BJ (cell line): ENCODE measurements at places on chromosomes 12 and 14. TPM values are rescaled to one million over a fixed set of nuclear protein-coding genes. Genes with fewer than 3 reads are reported as not detected.

GRCh38 chr14:72643317-72643801 lies 250.5 kb downstream of the DPF3 start:
- DNase-seq = peak; percentile 94

GRCh38 chr12:81683881-81684280 lies 75.3 kb downstream of the PPFIA2 start:
- no peak for DNase-seq

GRCh38 chr12:129900306-129900705 lies 3.5 kb downstream of the TMEM132D start:
- DNase-seq = no peak

The DPPA3 gene
- not detected in 2 replicates for polyA plus RNA-seq

The KRT5 gene
- polyA plus RNA-seq = not detected in 2 replicates

DNA sequence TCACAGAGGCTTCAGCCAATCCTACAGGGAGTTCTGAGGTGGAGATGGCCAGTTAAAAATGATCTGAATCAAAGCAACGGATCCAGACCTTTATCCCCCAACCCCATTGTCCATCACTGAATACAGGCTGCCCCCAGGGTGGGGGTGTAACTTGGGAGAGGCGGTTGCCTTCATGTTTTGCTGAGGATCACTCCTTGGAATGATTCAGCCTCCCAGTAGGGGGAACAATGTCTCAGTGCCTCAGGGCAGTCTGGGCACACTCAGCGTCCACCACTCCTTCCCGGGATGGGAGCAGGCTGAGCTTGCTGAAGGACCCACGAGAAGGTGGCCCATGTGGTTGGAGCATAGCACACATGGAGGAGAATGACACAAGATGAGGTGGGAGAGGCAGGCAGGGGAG lies 60.2 kb downstream of the RFX4 start:
- DNase-seq = no peak

DNA sequence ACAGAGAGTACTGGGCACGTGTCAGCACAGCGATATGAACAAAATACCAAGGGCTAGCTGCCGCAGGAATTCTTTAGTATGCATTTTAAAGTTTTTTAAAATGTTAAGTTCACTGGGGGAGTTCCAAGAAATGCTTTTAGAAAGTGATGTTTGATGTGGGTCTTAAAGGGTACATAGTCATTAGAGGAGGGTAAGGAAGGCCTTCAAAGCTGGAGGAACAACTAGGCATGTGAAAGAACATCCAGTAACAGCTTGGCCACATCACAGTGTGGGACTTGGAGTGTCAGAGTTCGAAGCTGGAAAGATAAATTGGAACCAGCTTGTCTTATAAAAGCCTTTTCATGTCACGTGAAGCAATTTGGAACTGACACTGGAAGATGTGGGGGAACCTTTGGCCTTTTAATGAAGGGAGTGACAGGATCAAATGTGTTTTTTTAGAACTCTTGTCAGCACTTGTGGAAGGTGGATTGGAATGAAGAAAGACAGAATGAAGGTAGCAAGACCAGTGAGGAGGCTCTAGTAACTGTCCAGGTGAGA lies 57.7 kb downstream of the WDR20 start:
- no peak for DNase-seq

DNA sequence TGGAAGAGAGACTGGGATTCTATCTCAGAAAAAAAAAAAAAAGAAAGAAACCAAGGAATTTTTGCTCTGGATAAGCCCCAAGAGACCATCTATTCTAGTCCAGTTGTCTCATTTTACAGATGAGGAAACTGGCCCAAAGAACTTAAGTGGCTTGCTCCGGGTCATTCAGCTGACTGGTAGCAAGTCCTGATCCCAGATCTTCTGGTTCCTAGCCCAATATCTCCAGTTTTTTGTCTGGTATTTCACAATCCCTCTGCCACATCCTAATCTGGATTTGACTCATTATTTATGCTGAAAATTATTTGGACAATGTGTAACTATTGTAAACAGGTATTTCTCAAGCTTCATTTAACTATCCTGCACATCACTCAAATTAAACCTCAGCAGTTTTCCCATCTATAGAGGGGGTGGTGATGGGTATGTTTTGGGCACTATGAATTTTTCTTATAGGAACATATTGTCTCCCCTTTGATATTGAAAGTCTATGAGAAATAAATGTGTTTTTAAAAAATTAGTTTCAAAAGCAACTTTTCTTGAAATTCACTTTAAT lies 43.4 kb downstream of the PPP2R5E start:
- DNase-seq = peak; percentile 34

The NTS gene
- polyA plus RNA-seq = not detected in 2 replicates

The NEUROD4 gene
- not detected in 2 replicates for polyA plus RNA-seq

GRCh38 chr12:40002178-40003169 lies 103.4 kb downstream of the SLC2A13 start:
- no peak for DNase-seq

DNA sequence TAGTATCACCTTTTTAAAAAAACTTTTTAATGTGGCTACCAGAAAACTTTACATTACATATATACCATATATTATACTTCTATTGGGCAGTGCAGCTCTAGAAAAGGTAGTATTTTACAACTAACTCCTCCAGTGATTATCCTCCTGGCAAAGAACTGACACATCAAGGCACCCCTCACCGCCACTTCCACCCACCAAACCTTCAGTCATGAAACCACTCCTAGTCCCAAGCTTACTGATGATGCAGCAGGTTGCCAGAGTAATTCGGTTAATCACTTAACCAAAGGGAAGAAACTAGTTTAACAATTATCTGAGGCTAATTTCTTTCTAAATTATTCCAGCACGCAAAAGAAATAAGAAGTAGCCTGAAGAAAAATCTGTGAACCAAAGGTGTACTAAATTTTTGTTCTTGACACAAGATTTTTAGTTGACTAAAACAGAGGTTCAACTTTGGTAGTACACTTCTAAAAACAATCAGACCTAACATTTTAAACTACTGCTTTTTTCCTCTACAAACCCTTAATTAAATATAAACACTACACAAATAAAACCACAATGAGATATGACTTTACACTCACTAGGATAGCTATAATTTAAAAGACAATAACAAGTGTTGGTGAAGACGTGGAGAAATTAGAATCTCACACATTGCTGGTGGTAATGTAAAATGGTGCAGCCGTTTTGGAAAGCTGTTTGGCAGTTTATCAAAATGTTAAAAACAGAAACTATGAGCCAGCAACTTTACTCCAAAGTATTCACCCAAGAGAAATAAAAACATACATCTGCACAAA lies 16.7 kb downstream of the SPPL3 start:
- DNase-seq = no peak

DNA sequence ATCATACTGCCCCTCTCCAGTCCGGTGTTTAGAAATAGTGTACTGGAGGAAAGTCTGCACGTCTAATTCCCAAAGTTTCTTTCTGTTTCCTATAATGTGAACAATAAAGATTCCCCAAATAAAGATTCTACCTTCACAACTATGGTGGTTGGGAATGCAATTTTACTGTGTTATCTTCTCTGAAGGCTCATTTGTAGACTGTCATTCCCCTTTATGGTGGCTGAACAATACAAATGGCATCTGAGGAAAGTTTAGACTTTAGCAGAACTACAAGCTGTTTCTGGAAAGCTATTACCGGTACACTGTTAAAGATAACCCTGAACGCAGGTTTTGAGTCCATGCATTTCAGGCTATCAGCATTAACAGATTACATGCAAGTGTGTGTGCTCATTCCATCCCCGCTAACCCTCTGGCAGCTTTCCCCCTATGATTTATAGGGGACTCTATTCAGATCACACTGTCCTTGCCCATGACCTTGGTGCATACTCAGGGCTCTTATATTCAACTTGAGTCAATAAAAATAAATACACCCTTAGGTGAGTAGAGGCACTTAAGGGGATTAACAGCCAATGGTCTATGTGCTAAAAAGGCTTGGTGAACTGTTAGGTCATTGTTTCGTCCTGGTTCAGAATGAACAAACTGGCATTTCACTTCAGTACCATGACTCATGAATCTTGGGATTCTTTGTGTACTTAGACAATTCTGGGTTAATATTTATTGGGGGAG lies 60.7 kb upstream of the PYGL start:
- DNase-seq = no peak

DNA sequence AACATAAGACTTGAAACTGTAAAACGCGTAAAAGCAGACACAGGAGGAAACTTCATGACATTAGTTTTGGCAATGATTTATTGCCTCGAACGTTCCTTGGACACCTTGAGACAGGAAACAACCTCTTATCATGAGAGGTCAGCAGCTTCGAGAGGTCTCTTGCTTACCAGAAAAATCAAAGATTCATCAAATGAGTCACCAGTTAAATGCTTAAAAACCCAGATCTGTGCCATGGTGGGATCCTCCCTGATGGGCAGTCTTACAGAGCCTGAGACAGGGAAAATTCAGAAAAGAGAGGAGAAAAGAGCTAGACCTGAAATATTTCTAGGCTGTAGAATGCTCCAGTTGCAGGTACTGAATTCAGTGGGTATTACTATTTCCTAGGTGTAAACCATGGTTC lies 1093.9 kb downstream of the AACS start:
- DNase-seq = no peak

The PPFIA2 gene
- not detected in 2 replicates for polyA plus RNA-seq

DNA sequence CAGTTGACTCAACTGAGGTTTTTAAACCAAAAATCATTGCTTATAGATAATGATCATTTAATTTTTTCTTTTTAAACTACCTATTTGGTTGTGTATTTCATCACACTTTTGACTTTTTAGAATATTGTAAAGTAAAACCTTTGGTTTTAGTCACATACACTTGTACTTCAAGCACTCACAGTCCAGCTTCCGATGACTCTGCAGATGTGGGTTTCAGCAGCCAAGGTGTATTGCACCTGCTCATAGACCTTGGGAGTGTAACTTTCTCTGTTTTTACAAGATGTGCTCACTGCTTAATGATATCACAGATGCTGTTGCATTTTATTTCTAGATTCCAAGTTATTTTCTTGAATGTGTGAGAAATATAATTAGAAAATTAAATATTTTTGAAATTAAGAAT lies 188.3 kb upstream of the SLC38A2 start:
- DNase-seq = no peak

- DNase-seq = no peak
These were observed 33.0 kb downstream of the MTHFD1 start for GRCh38 chr14:64421166-64421565.

The PTPRB gene
- polyA plus RNA-seq = 1.7 and 2.1 TPM in 2 replicates

DNA sequence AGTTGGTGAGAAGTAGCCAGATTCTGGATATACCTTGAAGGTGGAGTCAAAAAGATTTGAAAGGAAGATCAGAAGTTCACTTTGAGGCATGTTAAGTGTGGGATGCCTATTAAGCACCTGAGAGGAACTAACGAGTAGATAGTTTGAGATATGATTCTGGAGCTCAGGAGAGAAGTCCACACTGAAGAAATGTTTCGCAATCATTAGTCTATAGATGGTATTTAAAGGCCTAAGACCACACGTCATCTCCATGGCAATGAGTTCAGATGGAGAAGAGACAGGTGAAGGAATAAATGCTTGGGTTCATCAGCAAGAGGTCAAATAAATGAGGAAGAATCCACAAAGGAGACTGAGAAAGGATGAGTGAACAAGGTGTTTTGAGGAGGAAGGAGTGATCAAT lies 192.9 kb upstream of the NEDD1 start:
- no peak for DNase-seq

The IFNG-AS1 gene
- polyA plus RNA-seq = not detected in 2 replicates

The IAPP gene
- not detected in 2 replicates for polyA plus RNA-seq

GRCh38 chr12:18383203-18383602 lies 121.9 kb downstream of the PIK3C2G start:
- DNase-seq = peak; percentile 79

DNA sequence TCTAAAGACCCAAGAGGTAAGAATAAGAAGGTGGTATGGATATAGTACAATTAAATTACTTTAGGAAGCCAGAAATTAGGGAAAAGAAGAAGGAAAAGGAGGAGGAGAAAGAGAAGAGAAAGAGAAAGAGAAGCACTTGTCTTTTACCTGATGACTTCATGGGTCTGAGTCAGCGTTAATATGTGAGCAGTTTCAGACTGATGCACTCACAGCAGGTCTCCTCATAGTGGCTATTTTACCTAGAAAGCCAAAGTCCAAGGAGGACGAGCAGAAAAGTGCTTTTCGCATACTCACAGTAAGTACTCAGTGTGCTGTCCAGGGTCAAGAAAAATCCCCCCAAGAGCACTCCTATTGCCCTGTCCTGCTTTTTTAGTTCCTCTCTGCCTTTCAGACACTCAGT lies 222.1 kb downstream of the C12orf42 start:
- DNase-seq = no peak

DNA sequence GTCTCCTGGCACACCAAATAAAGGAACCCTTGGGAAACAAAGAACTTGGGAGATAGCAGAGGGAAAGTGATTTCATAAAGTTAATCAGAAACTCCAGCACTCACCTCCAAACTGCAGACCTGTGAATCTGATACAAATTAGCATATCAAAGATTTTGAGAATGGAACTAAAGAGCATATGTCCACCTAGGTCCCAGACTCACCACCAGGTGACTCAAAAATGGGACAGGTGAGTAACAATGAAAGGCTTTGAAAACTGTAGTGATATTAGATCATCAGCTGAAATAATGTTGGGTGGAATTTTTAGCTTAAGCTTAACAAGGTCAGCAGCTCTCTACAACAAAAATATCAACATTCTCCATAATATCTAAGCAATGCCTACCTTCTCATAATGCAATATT lies 214.8 kb downstream of the RERGL start:
- DNase-seq = no peak

The OTOGL gene
- polyA plus RNA-seq = 0.10 TPM in 2 replicates

The KCNK10 gene
- not detected in 2 replicates for polyA plus RNA-seq

The DNM1L gene
- 27.4 and 54.4 TPM in 2 replicates for polyA plus RNA-seq

The CLEC4E gene
- not detected in 2 replicates for polyA plus RNA-seq

- no peak for DNase-seq
These were observed 20.4 kb upstream of the TMEM229B start for GRCh38 chr14:67508956-67509355.

- no peak for DNase-seq
These were observed 108.4 kb downstream of the CAND1 start for GRCh38 chr12:67377541-67377940.

GRCh38 chr12:93533310-93533709 lies 39.2 kb upstream of the SOCS2 start:
- DNase-seq = no peak

The NCAPD2 gene
- polyA plus RNA-seq = 55.8 and 65.6 TPM in 2 replicates

The IKZF4 gene
- polyA plus RNA-seq = 1.9 and 2.9 TPM in 2 replicates
